ENCODE measurements at places on chromosomes 16 and 17. TPM values are rescaled to one million over a fixed set of nuclear protein-coding genes. Genes with fewer than 3 reads are reported as not detected.
A peak's percentile ranks its signal among the peaks of the same experiment; 100 is the strongest.

Gene CIITA
- 14.3 TPM for total RNA-seq

Gene PTGES3L
- 0.75 TPM for total RNA-seq

- DNase-seq: peak; percentile 94
Measured at GRCh38 chr17:4162775-4163466, 19.9 kb downstream of the CYB5D2 start.

GRCh38 chr17:2982854-2983253, 80.6 kb downstream of the OR1D5 start:
- DNase-seq: no peak

GRCh38 chr16:29811170-29811895, 660 bp upstream of the PRRT2 start:
- peak; percentile 99 for DNase-seq

Gene CA4
- total RNA-seq: 22.7 TPM

DNA sequence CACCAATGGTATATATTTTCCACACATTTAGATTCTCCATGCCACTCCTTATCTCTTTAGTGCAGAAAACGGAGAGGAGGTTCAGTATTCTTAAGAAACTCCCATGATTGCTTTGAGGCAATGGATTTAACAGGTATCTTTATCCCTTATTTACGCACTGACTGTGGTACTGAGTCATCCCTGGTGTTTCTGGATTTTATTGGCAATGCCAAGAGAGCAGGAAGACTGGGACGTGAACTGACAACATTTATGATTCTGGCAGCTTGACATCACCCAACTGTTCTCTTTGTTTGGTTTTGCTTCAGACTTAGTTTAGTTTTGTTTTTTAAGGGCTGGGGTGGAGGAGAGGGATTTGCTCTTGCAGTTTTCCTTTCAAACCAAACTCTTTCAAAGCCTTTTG, 131.4 kb downstream of the WWOX start:
- no peak for DNase-seq

Measured in thyroid gland (tissue), 4 donors.